ENCODE measurements at places on chromosomes 11 and 22.

- no peak for DNase-seq
These were observed 78.9 kb downstream of the FANCF start for GRCh38 chr11:22546746-22547145.

GRCh38 chr22:46631113-46631512 lies 10.9 kb downstream of the GRAMD4 start:
- DNase-seq: no peak

DNA sequence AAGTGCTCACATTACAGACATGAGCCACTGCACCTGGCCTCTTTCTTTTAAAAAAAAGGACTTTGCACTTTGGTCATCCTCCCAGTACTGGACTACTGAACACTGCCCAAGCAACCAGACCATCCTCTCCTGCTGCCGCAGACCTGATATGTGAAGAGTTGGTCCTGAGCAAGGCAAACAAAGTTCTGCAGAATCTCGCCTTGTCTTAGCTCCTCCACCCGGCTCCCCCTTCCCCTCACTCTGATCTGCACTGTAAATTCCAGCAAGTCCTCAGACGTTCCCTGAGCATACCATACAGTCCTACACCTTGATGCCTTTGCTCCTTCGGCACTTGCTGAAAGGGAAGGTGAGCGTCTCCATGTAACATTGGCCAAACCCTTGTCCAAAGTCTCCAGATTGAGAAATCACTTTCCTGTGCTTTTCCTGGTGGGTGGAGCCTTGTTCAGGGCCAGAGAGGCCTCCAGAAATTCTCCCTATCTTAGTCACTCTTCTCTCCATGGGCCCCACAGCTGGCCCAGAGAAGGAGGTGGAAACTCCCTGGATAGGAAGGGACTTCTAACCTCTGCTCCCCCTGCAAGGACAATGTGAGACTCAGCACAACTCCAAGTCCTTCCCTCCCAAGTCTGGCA lies 47.0 kb upstream of the TIMP3 start:
- peak; percentile 70 for DNase-seq

DNA sequence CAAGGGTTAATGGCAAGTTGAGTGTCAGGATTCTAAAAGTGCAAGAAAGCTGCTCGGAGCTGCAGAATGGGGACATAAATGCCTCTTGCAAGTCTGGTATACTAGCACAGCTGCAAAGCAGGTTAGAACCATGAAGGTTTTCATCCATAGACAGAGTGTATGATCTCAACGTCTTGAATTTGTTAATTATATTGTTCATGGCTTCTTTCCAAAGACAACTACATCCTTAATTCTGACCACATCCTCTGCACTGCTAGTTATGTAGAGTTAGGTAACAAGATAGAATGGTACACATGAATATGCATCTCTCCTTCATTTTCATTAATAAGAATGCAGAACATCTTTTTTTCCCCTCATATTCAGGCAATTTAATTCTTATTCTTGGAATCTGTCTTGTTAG lies 34.2 kb downstream of the EXPH5 start:
- peak; percentile 63 for DNase-seq

DNA sequence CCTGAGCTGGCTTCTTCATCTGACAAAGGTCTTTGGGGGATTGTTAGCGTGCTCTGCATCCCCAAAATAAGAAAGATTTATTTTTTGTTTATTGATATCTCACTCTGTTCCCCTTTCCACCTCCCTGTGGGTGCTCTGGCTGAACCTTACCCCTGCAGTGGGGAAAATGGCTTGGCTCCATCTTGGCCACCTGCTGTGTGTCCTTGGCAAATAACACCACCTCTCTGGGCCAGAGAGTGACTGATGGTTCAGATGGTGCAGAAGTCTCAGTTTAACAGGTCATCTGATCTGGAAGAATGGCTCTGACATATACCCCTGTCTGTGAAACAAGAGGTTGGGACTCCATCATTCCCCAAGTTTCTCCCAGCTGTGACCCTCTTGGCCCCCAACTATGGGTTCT lies 157.6 kb downstream of the MYO18B start:
- DNase-seq: no peak

DNA sequence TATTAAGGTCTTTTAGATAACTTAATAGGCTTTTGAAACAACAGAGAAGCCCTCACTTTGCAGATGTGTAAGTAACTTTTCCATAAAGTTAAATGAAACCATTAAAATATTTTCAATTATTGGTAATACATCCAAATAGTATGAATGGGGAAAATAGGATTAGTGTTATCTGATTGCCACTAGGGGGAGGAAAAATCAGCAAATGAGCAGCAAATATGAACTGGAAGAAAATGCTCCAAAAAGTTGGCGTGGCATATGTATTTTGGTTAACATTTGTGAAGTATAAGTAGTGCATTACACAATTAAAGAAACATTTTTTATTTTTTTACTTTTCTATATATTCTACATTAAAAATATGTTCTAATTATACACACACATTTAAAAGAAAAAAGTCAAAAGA lies 259.8 kb upstream of the ANO5 start:
- peak; percentile 9 for DNase-seq

DNA sequence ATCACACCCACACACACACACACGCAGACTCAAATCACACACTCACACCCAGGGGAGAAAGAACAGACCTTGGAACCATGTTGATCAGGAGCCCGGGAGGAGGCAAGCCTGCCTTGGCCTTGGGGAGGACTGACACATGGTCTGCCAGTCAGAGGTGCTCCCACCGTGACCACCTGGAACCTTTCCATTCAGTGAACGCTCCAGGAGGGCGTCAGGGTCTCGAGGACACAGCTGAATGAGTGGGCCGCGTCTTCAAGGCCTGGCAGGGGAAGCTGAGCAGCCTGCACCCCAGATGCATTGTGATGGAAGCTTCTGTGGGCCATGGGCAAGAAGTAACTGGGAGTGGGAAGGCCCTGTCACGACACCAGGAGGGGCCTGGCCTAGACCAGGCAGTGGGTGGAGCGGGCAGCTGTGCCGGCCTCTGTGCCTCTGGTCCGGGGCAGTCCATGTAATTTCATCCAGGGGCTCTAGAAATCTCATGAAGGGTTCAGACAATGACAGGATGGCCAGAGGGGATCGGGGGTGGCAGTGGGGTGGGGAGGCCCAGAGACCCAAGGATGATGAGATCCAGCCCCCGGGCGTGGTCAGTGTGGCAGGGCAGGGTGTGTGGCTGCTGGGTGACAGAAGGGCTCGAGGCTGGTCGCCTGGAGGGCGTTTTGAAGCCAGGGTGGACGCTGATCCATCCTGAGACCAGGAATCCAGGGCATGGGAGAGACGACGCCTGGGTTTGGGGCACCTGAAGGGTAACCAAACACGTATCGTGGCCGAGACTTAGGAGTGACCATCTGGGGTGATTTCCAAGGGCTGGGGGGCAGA lies 53.7 kb downstream of the IGF2 start:
- DNase-seq: no peak

- DNase-seq: no peak
These were observed 109.3 kb downstream of the DDX10 start for GRCh38 chr11:108774037-108774730.

DNA sequence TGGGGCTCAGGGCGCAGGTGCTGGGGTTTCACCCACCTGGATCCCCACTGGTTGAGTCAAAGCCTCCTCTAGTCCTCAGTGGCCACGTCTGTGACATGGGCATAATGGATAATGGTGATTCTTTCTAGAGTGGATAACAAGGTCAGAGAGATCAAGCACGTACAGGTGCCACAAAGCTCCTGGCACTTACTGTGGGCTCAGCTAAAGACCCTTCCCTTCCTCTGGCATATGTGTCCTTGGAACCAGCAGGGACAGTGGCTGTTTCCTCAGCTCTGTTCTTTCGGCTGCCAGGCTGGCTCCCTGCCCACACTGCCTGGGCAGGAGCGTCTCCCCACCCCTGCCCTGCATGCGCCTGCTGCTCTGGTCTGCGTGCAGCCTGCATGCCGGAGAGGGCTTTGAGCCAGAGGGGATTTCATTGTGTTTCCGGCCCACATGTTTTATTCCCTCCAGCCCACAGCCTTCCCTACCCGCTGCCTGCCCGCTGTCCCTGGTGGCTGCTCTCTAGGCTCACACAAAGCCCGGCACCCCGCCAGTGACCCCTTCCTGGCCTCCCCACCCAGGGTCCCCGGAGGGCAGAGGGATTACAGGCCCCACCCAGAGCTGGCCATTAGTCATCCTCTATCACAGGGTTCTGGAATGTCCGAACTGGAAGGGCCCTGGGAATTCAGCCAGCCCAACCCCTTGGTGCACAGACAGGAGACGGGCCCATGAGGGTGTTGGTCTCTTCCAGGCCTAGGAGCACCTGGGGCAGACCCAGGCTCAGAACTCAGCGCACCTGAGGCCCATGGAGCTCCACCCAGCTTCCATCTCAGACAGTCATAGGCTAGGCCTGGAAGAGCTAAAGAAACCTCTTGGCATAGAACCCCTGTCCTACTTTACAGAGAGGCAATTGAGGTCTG lies 55.3 kb upstream of the GCAT start:
- DNase-seq: peak; percentile 95

- no peak for DNase-seq
These were observed 9.5 kb downstream of the MAPK8IP2 start for GRCh38 chr22:50610041-50610451.

DNA sequence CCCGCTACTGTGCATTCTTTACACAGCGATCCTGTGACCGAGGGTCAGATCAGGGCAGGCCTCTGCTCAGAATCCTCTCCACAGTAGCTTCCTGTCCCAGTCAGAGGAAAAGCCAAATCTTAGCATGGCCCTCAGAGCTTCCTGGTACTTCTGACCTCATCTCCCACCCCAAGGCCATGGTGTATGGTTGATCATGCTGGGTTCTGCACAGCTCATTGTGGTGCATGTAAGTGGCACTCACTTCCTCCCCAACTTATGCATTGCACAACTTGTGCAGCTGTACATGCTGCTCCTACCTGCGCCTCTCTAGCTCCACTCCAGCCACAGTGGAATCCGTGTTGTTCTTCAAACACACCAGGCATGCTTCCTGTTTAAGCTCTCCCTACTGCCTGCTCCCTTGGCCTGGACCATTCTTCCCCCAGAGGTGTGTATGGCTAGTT lies 20.3 kb downstream of the BMAL1 start:
- no peak for DNase-seq

DNA sequence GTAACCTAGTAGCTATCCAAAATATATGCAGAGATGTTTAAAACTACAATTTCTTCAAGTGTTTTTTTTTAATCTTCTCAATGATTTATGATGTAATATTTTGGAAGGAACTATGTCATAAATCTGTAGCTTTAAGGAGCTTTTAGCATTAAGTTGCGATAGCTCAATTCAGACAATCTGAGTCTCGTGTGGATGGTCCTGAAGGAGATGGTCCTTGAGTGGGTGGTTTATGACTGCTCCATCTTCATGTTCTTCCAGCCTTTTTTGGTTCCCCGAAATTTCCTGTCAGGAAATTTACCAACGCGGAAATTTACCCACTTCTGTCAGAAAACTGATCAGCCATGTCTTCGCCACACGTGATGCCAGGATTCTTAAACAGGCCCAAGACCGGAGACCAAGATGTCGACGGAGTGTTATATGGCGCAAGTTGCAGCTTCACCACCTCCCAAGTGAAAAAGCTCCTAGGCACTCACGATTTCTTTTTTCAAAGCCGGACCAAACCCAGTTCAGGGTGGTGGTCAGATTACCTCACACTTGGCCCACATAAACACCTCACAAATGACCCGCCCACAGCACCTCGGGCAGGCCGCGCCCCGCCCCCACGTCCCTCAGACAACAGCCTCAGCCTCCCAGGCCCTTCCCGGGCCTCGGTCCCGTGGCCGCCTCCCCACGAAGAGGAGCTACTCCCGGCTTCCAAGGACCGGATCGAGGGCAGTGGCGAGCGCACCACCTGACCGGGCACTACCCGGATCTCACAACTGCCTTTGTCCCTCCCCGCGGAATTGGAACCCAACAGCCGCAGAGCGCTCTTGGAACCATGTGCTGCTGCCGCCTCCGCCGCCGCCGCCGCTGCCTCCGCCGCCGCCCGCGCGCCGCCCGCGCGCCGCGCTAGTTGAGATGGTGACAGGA lies at the start of gene MORC2:
Gene MORC2, minus strand, starts transcription at position 760 of the 909 bp plus-strand sequence. CDS start 885 bp downstream, outside the sequence.
- no peak for DNase-seq

- no peak for DNase-seq
These were observed 184.5 kb downstream of the EFCAB6 start for GRCh38 chr22:43627485-43628213.

- no peak for DNase-seq
These were observed 63.1 kb downstream of the LHFPL7 start for GRCh38 chr22:24883432-24883831.

- DNase-seq: peak; percentile 26
These were observed 31.8 kb downstream of the ETS1 start for GRCh38 chr11:128555606-128556005.

- no peak for DNase-seq
These were observed 407.1 kb upstream of the LRRC4C start for GRCh38 chr11:41866525-41866924.

GRCh38 chr11:94972700-94973098 lies 657 bp downstream of the CWC15 start:
- peak; percentile 26 for DNase-seq

DNA sequence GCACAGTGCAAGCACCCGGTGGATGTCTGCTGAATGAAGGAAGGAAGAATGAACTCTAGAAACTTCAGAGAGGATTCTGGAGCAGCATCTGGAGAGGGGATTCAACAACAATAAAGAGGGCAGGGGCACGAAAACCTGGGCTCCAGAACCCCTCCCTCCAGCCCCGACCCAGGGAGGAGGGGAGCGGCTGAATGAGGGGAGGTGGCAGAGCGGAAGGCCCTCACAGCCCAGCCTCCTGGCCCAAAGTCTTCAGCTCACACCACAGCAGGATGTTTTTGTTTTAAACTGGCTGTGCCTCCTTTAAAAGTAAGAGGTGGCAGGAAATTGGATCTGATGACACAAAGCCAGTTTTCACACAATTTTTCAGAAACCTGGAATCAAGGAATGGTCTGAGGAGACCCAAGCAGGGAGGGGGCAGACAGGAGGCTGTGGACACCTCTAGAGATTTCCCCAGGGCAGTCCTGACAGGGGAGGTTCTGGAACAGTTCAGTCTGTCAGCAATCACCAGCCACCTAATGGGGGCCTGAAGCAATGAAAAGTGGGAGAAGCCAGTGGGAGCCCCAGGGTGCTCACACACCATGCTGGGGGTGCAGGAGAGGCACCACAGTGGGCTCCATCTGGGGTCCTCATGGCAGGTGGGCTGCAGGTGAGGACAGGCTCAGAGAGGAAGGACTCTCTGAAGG lies 44.4 kb upstream of the TCF20 start:
- DNase-seq: no peak

GRCh38 chr11:73203790-73204189 lies 14.3 kb upstream of the P2RY2 start:
- no peak for DNase-seq

- DNase-seq: no peak
These were observed 20.8 kb downstream of the ABTB2 start for GRCh38 chr11:34337016-34337415.

DNA sequence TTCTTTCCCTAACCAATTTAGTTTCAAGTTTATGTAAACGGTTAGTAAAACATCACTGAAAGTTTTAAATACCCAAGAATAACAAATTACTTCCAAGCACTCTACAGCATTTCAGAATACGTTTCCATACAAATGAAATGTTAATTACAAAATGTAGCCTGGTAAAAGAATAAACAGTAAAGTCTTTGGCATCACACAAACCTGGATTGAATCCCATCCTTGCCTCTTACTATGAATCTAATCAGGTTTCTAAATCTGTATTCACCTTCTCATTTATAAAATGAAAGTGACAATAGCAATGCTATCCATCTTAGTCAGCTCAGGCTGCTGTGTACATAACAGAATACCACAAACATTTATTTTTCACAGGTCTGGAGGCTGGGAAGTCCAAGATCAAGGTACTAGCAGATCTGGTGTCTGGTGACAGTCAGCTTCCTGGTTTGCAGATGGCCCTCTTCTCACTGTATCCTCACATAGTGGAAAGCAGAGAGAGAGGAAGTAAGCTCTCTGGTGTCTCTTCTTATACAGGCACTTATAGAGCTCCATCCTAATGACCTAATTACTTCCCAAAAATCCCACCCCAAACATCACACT lies 19.2 kb downstream of the FAM168A start:
- DNase-seq: no peak

Data from GM23248 (cell line).